ENCODE measurements at places on chromosomes 5 and 9. TPM values are rescaled to one million over a fixed set of nuclear protein-coding genes. Genes with fewer than 3 reads are reported as not detected.

The KLF4 gene
- total RNA-seq, result 16.4 TPM

The SPRY4 gene
- 74.2 TPM for total RNA-seq

The ARL14EPL gene
- not detected for total RNA-seq

The RNF208 gene
- total RNA-seq, result 1.1 TPM

- no peak overlapping the region for H3K27ac ChIP-seq
- DNase-seq, result no peak
- no peaks in the 10 kb centered on the region for H3K36me3 ChIP-seq
- H3K4me1 ChIP-seq, result peaks cover 34% of the 10 kb centered on the region
- no peak overlapping the region for H3K4me3 ChIP-seq
Observed at GRCh38 chr9:133976191-133976861, 15.8 kb downstream of the VAV2 start.

GRCh38 chr5:66170195-66170919 lies 26.3 kb downstream of the SREK1 start:
- peaks cover 2% of the 10 kb centered on the region for H3K27me3 ChIP-seq
- no peak for DNase-seq
- H3K36me3 ChIP-seq, result peaks cover 14% of the 10 kb centered on the region
- peak overlapping the region; percentile 3 for H3K4me3 ChIP-seq
- H3K4me1 ChIP-seq, result peaks cover 20% of the 10 kb centered on the region

- no peak for DNase-seq
- H3K27me3 ChIP-seq, result peaks cover 2% of the 10 kb centered on the region
- H3K27ac ChIP-seq, result no peak overlapping the region
Observed at GRCh38 chr9:137975527-137975913, 97.9 kb downstream of the CACNA1B start.

DNA sequence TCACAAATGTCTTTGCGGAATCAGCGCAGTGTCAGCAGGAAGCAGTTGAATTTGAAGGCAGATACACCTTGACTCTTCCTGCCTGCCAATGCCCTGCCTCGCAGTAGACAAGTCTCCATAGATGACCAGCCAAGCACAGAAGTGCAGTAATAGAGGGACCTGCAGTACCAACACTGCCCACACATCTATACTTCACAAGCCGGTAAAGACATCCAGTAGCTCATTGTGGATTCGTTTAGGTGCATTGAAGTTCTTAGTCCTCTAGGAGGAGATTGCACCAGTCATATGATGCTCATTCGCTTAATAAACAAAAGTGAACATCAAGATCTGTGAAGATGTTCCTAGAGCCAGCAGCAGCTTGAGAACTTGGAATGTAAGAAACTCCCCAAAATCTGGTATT lies 7.1 kb upstream of the IFNA2 start:
- no peak overlapping the region for H3K27ac ChIP-seq
- H3K36me3 ChIP-seq, result no peaks in the 10 kb centered on the region
- H3K4me1 ChIP-seq, result peaks cover 2% of the 10 kb centered on the region
- no peak overlapping the region for H3K4me3 ChIP-seq
- peaks cover 1% of the 10 kb centered on the region for H3K27me3 ChIP-seq
- peak; percentile 22 for DNase-seq

DNA sequence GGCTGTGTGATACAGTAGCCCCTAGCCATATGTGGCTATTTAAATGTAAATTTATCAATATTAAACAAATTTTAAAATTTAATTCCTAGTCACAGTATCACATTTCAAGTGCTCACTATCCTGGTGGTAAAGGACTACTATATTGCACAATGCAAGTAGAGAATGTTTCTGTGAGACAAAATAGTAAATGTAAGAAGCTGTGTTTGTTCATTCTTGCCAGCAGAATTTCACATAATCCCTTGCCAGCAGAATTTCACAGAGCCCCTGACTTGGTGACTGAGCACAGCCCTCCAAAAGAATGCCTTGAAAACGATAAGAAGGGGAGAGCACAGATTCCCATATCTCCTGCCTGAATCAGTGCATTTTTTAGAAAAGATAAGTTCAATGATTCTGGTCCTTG lies 75.9 kb upstream of the SELENOP start:
- no peak overlapping the region for H3K27ac ChIP-seq
- no peak for DNase-seq
- peaks cover 4% of the 10 kb centered on the region for H3K4me1 ChIP-seq
- no peaks in the 10 kb centered on the region for H3K36me3 ChIP-seq
- H3K4me3 ChIP-seq, result no peak overlapping the region
- no peaks in the 10 kb centered on the region for H3K27me3 ChIP-seq

GRCh38 chr5:54774281-54775170 lies 210.9 kb downstream of the ESM1 start:
- H3K36me3 ChIP-seq, result no peaks in the 10 kb centered on the region
- no peaks in the 10 kb centered on the region for H3K27me3 ChIP-seq
- no peak overlapping the region for H3K4me3 ChIP-seq

GRCh38 chr5:73279805-73280204 lies 106.8 kb downstream of the TMEM174 start:
- peaks cover 6% of the 10 kb centered on the region for H3K27me3 ChIP-seq
- H3K4me1 ChIP-seq, result peaks cover 12% of the 10 kb centered on the region
- no peaks in the 10 kb centered on the region for H3K36me3 ChIP-seq
- DNase-seq, result no peak
- no peak overlapping the region for H3K27ac ChIP-seq

DNA sequence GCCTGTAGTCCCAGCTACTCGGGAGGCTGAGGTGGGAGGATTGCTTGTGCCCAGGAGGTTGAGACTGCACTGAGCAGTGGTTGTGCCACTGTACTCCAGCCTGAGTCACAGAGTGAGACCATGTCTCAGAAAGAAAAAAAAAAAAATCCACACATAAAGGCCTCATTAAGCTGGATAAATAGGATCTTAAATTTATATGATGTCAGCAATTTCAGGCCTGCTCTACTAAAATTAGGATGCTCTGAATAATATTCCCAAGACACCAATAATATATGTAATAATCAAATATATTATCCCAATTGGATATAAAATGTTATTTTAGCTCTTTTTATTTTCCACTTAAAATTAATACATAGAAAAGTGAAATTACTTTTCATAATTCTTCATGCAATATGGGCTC lies 43.6 kb downstream of the NLN start:
- H3K36me3 ChIP-seq, result peaks cover 29% of the 10 kb centered on the region
- DNase-seq, result no peak
- no peak overlapping the region for H3K4me3 ChIP-seq
- no peak overlapping the region for H3K27ac ChIP-seq

DNA sequence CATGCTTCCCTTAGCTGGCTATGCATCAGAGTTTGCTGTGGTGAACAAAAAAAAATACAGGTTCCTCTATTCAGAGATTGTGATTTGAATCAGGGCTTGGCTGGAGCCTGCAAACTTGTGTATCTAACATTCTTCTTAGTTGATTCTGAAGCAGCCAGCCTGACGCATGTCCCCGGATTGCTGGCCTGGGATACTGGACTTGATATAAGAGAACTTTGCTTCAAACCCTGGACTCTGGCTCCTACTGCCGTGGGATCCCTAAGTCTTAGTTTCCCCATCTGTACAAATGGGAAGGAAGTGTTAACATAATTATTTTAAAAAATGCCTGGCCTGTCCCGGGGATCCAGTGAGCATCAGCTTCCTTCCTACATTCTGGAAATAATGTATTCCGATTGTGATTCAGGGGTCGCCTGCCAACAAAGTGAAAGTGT lies 292.8 kb downstream of the ARHGEF28 start:
- no peaks in the 10 kb centered on the region for H3K4me1 ChIP-seq
- H3K27ac ChIP-seq, result no peak overlapping the region
- DNase-seq, result no peak
- H3K4me3 ChIP-seq, result no peak overlapping the region

DNA sequence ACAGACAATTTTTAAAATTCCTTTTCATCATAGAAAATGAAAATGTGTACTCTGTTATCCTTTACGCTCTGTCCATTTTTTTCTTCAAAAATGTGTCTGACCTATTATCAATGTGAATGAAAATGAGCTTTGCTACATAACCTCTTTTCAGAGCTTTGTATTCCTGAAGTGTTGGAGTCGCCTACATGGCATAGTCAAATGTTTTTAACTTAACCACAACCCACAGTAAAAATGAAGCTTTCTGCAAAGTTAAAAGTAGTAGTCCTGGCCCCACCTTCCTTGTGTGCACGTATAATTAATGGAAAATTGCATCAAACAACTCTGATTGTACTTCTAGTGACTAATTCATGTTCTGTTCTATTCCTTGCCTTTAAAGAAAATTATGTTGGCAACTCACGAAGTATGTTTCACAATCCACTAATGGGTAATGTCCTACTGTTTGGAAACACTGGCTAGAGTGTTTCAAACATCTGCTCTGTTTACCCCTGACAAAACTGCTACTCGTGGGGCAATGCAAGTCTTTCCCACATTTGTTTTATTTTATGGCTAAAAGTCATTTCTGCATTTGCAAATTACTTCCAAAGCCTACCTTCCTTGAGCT lies 18.6 kb upstream of the PSAT1 start:
- no peaks in the 10 kb centered on the region for H3K36me3 ChIP-seq
- no peak overlapping the region for H3K4me3 ChIP-seq
- no peak overlapping the region for H3K27ac ChIP-seq

- H3K36me3 ChIP-seq, result peaks cover 11% of the 10 kb centered on the region
- DNase-seq, result no peak
- H3K27ac ChIP-seq, result no peak overlapping the region
- H3K4me3 ChIP-seq, result no peak overlapping the region
- H3K27me3 ChIP-seq, result peaks cover 22% of the 10 kb centered on the region
- no peaks in the 10 kb centered on the region for H3K4me1 ChIP-seq
Observed at GRCh38 chr5:179227580-179228311, 117.5 kb downstream of the ADAMTS2 start.

DNA sequence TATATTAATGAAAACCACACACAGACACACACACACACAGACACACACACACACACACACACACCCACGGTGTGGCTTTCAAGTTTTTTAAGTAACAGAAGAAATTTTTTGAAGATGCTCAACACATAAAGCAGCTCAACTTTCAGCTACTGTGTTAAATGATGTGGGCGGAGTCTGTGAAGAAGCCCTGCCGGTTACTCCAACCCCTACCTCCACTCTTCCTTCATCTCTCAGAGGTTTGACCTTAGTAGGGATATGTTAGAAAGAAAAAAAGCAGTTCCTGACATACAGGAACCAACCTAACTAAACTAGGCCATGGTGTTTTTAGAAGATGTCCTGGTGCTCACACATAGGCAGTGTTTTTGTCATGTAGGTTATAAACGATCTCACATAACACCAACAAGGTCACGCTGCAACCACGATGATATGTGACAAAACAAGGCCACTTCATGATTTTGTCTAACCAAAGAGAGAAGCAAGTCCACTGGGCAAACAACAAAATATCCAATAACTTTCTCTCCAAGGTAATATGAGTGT lies 112.8 kb downstream of the EMB start:
- no peaks in the 10 kb centered on the region for H3K4me1 ChIP-seq
- no peak for DNase-seq
- H3K4me3 ChIP-seq, result no peak overlapping the region
- peaks cover 7% of the 10 kb centered on the region for H3K36me3 ChIP-seq

- no peak overlapping the region for H3K27ac ChIP-seq
- H3K4me1 ChIP-seq, result no peaks in the 10 kb centered on the region
- DNase-seq, result no peak
- no peaks in the 10 kb centered on the region for H3K27me3 ChIP-seq
- H3K4me3 ChIP-seq, result no peak overlapping the region
Observed at GRCh38 chr5:152501294-152501693, 96.2 kb upstream of the NMUR2 start.

- no peaks in the 10 kb centered on the region for H3K4me1 ChIP-seq
- H3K27me3 ChIP-seq, result peaks cover 12% of the 10 kb centered on the region
- H3K36me3 ChIP-seq, result no peaks in the 10 kb centered on the region
- DNase-seq, result no peak
Observed at GRCh38 chr9:121881920-121882500, 211.1 kb downstream of the TTLL11 start.

DNA sequence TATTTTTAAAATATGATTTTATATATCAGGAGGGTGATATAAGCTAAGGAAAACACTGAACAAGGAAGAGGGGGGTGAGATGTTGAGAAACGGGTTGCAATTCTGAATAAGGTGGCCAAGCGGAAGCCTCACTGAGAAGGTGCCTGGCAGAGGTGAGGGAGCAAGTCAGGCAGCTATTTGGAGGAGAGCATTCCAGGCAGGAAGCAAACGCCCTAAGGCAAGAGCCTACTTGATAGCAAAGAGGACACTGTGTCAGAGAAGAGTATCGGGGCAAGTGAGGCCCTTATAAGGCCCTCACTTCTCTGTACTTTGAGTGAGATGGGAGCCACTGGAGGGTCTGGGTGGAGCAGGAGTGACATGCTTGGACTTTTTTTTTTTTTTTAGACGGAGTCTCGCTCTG lies 8.0 kb upstream of the CTNNA1 start:
- H3K4me3 ChIP-seq, result no peak overlapping the region
- peaks cover 4% of the 10 kb centered on the region for H3K4me1 ChIP-seq
- DNase-seq, result no peak
- H3K36me3 ChIP-seq, result no peaks in the 10 kb centered on the region

DNA sequence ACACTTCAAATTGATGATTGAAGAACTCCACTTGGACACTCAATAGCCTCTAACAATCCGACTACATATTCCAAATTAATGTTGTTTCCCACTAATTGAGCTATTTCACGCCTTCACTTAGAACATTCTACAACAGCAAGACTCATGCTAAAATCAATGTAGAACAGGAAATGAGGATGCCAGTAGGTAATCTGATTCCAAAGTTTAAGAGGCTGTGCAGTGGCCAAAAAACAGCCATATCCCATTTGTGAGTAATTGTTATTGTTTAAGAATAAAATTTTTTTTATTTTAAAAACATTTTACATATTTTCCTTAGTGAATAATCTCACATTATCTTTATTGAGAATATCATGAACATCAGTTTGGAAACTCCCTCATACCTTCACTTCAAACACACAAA lies 35.7 kb upstream of the GHR start:
- no peak overlapping the region for H3K4me3 ChIP-seq
- no peaks in the 10 kb centered on the region for H3K4me1 ChIP-seq
- H3K27me3 ChIP-seq, result no peaks in the 10 kb centered on the region
- H3K36me3 ChIP-seq, result no peaks in the 10 kb centered on the region

All from endothelial cell (in vitro differentiated cells).